Stimulated activated CD4-positive, alpha-beta T cell treated with anti-CD3 and anti-CD28 coated beads, Interleukin-4, amount 100 ng/mL, for 1 hour (primary cell): ENCODE measurements at places on chromosomes 2 and 18.

- no peak for DNase-seq
Observed at GRCh38 chr2:144333143-144333555, 186.8 kb downstream of the ZEB2 start.

DNA sequence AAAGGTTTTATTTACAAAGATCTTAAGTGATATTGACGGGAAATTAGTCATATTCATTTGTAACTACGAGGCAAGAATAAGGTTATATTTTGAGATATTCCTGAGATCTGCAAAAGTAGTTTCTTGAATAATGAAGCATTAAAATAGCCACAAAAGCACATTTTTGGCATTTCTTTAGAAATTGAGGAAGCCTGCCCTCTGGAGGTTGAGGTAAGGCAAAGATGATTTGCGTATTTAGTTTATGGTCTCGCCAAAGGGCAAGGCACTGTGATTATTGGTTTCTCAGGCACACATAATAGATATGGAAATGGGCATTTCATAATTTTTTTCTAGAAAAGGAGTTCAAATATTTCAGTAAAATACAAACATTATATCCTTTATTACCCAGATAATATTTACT, 143.7 kb upstream of the RPRM start:
- no peak for DNase-seq

DNA sequence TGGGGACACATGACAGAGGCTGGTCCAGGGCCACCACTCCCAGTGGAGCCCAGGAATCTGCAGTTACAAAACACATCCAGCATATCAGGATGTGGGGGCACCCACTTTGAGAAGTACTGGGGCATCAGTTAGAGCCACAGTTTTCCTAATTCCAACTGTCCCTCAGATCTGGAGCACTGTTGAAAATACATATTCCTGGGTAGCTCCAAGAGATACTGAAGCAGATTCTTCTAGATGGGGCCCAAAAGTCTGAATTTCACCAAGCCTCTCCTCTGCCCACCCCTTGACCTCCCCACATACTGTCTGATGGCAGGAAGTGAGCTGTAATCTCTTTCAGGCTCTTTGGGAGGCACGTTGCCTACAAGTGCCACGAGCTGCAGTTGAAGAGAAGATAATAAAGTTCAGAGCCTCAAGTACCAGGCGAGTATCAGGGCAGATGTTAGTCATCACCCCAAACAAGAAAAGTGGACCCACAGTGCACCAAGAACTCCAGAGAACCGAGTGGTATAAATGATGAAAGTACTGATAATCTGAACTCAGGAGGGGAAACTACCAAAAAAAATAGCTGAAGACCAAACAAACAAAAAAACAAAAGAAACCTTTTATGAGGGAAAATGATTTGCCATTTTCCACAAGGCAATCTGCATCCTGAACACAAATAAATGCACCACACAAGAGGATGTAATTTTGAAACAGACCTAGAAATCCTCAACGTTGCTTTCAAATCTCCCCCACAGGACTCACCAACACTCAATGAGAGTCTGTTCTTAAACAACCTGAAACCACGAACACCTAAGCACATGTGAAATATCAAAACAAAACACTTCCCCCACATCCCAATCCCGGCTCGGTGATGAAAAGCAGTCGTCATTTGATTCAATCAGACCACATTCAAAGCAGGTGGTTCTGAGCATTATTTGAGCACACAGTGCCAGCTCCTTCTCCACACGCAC, 98.7 kb downstream of the TCF4 start:
- no peak for DNase-seq

GRCh38 chr18:58569490-58569911, 59.4 kb downstream of the ALPK2 start:
- DNase-seq: no peak

GRCh38 chr2:181674461-181674860, 5.9 kb downstream of the NEUROD1 start:
- DNase-seq: no peak

DNA sequence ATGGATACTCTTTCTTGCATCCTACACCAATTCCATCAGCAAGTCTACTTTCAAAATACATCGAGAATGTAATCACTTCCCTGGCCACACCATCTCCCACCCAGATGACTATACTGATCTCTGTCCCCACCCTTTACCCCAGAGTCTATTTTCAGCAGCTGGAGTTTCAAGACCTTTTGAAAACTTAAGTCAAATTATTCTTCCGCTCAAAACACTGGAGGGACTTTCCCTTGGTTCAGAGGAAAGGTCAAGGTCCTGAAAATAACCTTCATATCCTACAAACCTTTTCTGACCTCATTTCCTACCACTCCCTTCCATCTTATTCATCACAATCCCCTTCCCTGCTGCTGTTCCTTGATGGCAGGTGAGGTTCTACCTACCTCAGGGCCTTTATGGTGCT, 58.8 kb upstream of the LYPD6 start:
- no peak for DNase-seq
